Spleen (tissue), 13 donors: ENCODE measurements at places on chromosomes 7 and 10. TPM values are rescaled to one million over a fixed set of nuclear protein-coding genes. Genes with fewer than 3 reads are reported as not detected.

The CPA1 gene
- 4.0 TPM for total RNA-seq

The CFAP70 gene
- total RNA-seq, result 4.4 TPM

The CALML5 gene
- not detected for total RNA-seq

The SFXN4 gene
- total RNA-seq, result 32.1 TPM

The SLIT1 gene
- total RNA-seq, result 0.19 TPM

The JCAD gene
- total RNA-seq, result 2.2 TPM

The EPHA1 gene
- 3.8 TPM for total RNA-seq

The RPEL1 gene
- total RNA-seq, result not detected

The NXPH1 gene
- total RNA-seq, result not detected

The ZNF316 gene
- 36.3 TPM for total RNA-seq

The MLLT10 gene
- total RNA-seq, result 56.8 TPM

The LAMB4 gene
- total RNA-seq, result 0.14 TPM

The HOXA1 gene
- 1.9 TPM for total RNA-seq

The ERVW-1 gene
- not detected for total RNA-seq

The ACSM6 gene
- total RNA-seq, result not detected

The DNAJC1 gene
- 68.1 TPM for total RNA-seq

The FKBP6 gene
- total RNA-seq, result not detected

The ENO4 gene
- not detected for total RNA-seq

The CLRN3 gene
- 0.43 TPM for total RNA-seq

The AKR1C8 gene
- total RNA-seq, result not detected

The HEPACAM2 gene
- not detected for total RNA-seq

The VSTM2A gene
- not detected for total RNA-seq

The NEURL1 gene
- 2.8 TPM for total RNA-seq

The SEMA3D gene
- 134 TPM for total RNA-seq

The ST7 gene
- total RNA-seq, result 15.5 TPM

The TRPV5 gene
- total RNA-seq, result not detected

The FOXI2 gene
- total RNA-seq, result 0.20 TPM

The EXOC6 gene
- total RNA-seq, result 23.6 TPM

The AGFG2 gene
- total RNA-seq, result 53.2 TPM

The SEMA3E gene
- total RNA-seq, result 0.44 TPM
